ENCODE measurements at places on chromosomes 16 and 17.

- no peak for DNase-seq
Observed at GRCh38 chr17:54221499-54221898, 398.8 kb downstream of the KIF2B start.

GRCh38 chr17:2468270-2468669 is 43.4 kb downstream of the METTL16 start:
- DNase-seq: no peak

- DNase-seq: no peak
Observed at GRCh38 chr16:82713778-82714177, 87.0 kb downstream of the CDH13 start.

DNA sequence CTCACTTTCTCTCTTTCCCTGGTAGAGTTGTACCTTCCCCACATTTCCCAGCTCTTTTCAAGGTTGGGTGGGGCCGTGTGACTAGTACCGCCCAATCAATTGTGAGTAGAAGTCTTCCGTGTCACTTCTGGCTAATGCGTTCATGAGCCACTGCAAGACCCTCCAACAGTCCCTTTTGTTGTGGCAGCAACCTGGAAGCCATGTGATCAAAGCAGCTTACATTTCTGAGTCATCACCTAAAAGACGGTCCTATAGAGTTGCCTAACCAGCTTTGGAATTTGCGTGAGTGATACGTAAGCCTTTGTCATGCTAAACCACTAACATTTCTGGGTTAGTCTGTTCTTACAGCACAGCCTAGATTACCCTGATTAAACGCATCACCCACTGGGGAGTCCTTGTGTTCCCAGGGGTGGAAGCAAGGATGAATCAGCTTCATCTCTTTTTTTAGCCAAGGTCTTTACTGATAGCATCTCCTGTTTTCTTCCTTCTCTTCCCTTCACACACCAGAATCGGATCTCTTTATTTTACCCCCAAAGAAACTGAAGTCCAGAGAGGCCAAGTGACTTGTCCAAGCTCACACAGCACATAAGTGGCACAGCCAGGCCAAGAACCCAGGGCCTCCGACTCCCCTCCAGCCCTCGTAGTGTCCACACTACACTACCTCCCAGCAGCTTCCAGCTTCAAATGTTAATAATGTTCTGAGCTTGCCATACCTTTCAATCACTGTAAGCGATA is 366.3 kb upstream of the XYLT1 start:
- no peak for DNase-seq

- DNase-seq: no peak
Observed at GRCh38 chr17:72266112-72266775, 145.4 kb downstream of the SOX9 start.

DNA sequence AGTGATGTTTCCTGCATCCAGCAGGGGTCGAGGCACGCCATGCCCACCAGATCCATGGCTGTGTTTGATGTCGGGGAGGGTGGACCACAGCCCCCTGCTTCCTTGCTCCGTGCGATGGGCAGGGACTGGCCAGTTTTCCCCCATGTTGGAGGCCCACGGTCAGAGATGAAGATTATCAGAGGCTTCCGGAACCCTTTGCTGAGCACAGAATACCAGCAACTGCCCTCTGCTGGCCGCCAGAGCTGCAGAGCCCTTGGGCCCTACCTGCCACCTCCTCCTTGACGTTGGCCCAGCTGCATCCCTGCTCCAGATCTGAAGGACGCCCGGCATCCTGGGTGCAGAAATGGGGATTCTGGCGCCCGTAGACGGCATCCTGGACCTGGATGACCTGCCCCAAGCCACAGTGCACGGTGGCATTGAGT is 23.7 kb upstream of the BCO1 start:
- DNase-seq: no peak

DNA sequence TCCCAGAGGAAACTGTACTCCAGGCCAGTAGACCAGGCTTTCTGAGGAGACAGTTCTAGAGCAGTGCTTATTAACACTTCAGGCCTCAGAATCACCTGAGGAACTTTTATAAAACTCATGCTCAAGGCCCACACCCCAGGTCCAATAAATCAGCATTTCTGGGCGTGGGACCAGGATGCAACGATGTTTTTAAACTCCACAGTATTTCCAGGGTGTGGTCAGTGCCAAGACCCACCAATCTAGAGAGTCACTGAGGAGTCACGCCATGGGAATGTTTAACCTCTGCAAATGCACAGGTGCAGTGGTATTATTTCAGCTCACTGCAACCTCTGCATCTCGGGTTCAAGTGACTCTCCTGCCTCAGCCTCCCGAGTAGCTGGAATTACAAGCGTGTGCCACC is 3.9 kb upstream of the TRPV1 start:
- no peak for DNase-seq

DNA sequence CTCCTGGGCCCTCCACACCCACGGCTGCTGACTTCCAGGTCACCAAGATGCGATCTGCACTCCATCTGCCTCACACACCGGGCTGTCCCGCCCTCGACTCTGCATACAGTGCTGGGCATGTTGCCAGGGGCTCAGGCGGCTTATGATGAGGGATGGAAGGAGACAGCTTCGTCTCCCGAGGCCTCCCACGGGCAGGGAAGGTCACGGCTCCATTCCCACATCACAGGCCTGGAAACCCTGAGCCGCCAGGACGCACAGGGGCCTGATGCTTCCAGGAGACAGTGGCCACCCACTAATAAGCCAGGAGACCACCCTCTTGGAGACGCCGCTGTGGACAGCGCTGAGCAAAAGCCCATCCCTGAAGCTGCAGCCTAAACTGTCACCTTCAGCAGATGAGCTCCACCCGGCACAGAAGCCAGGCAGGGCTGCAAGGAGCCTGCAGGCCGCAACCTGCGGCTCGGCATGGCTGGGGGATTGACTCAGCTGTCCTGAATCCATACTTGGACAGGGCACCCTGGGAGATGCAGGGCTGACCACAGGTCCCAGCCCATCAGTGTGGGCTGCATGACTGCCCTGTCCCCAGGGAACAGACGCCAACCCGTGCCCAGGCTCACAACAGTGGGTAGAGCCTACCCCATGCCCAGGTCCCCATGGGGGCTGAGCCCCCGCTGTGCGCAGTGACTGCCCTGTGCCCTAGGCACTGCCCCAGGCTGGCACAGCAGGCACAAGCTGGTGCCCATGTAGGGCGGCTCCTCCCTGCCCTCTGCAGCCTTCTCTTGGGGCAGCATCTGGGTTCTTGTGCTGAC is 34.4 kb downstream of the SLC7A5 start:
- no peak for DNase-seq

DNA sequence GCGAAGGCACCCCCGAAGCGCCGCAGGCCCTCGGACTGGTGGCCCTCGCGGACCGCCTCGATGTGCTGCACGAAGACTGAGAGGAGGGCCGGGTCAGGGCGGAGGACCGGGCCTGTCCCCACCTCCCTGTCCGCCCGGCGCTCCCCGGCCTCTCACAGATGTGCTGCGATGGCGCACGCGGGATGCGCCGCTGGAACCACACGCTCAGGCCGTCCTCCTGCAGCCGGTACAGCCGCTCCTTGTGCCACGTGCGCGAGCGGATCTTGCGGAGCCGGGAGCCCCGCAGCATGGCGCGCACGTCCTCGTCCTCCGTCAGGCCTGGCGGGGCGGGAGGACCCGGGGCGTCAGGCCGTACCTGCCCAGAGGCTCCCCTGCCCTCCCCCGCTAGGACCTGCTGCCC is 11.3 kb downstream of the PLCD3 start:
- peak; percentile 28 for DNase-seq

- DNase-seq: peak; percentile 62
Observed at GRCh38 chr16:85395913-85396878, 216.9 kb upstream of the GSE1 start.

GRCh38 chr16:73108195-73108963 is 60.5 kb upstream of the ZFHX3 start:
- DNase-seq: no peak

DNA sequence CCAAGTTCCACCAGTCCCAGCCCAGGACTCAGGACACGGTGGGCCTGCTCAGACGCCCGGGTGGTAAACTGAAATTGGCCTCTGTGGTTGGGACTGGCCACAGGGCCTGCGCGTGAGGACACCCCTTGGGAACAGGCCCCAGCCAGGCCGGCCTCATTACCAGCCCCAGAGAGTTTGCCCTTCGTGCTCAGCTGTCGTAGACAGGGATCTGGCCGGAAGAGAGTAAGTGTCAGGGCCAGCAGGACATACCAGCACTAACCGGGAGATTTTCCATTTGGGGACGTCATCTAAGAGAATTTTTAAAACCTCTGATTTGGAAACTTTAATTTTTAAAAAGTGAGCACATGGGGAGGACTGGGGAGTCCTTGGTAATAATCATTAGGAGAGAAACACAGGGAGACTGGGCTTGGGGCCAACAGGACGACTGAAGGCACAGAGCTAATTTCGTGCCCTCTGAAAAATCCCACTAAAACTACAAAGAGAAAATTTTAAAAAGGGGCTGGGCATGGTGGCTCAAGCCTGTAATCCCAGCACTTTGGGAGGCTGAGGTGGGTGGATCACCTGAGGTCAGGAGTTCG is 2.4 kb upstream of the RBFOX3 start:
- DNase-seq: no peak

GRCh38 chr17:81084680-81085419 is 49.9 kb downstream of the BAIAP2 start:
- no peak for DNase-seq

DNA sequence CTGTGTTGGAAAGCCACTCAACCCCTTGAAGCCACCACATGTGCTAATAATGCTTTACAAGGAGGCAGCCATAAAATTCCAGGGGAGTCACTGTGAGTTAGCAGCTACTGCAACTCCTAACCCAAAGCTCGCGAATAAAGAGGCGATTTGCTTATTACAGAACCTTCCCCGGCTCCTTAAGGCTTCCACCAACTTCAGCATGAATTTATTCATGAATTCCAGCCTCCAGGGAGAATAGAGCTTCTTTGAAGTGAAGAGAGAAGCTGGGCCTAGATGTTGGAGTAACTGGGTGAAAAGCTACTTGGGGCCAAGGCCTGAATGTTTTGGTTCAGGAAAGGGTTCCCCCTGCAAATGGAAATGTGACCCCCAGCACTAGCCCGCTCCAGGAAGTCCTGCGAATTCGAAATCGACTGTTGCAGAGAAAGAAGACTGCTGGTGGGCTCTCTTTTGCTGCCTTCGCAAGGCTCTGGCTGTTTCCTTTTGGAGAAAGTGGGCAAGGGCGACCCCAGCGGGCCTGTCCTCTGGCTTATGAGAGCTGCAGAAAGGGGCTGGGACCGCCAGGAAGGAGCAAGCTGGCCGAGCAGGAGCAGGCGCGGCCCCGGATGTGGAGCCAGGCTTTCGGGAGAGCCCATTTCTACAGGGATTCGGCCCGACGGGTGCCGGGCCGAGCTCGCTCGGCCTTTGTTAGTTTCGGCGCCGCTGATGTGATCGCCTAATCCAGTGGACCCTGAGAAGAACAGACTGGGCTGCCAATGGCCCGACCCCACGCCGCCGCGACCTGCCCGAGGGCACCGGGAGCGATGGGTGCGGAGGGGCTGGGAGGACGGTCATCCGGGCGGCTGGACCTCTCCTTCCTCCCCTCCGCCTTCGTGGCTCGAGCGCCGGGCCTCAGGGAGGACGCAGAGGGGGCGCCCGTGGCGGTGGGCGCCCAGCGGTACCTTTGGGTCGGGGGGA is 7.6 kb downstream of the CBX8 start:
- DNase-seq: peak; percentile 27

Measured in ovary (tissue), 10 donors.